ENCODE measurements at places on chromosomes 5 and 9.

- DNase-seq: no peak
Observed at GRCh38 chr9:123745451-123745850, 184.5 kb downstream of the DENND1A start.

- DNase-seq: peak; percentile 46
Observed at GRCh38 chr5:179267671-179268083, 77.6 kb downstream of the ADAMTS2 start.

- peak; percentile 57 for DNase-seq
Observed at GRCh38 chr9:122941582-122942234, 888 bp downstream of the RABGAP1 start.

GRCh38 chr9:136773386-136774044, 9.2 kb upstream of the LCN15 start:
- no peak for DNase-seq

GRCh38 chr5:146731909-146732659, 146.5 kb downstream of the PPP2R2B start:
- DNase-seq: peak; percentile 96

GRCh38 chr9:15572200-15572770, 19.4 kb downstream of the CCDC171 start:
- no peak for DNase-seq

GRCh38 chr5:148884339-148885020, 58.1 kb downstream of the ADRB2 start:
- DNase-seq: no peak

GRCh38 chr5:2113348-2114131, 230.8 kb upstream of the IRX4 start:
- DNase-seq: no peak

DNA sequence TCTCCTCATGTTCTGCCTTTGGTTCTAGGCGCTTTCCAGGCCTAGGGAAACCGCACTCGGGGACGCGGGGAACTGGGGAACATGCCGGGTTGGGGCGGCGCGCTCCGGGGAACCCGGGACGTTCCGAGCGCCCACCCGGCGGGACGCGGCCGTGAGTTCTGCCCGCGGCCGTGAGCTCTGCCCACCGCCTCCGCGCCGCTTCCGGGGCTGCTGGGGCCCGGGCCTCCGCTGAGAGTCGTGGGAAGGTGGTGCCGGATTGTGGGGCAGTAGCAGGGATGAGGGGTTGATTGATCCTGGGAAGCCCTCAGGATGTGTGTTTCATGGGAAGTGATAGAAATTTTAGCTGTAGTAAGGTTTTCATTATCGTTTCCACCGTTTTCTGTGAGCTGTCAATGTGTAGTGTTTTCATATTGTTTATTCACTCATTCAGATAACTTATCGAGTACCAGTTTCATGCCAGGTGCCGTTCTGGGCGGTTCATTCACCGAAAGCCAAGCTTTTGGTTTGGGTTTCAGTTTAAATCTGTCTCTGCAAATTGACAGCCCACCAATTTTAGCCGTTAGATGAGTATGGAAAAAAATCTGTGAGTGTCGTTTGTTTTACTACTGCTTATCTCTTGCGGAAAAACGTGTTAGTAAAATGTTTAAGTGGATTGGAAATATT, 657 bp downstream of the MTRR start:
- DNase-seq: no peak

DNA sequence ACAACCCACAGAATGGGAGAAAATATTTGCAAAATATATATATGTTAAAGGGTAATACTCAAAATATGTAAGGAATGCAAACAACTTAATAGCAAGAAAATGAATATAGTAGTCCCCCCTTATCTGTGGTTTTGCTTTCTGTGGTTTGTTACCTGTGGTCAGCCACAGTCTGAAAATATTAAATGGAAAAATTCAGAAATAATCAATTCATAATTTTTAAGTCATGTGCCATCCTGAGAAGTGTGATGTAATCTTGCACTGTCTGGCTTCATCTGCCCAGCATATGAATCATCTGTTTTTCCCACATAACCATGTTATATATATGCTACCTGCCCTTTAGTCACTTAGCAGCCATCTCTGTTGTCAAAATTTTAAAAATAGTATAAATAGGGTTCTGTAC, 11.7 kb downstream of the CER1 start:
- DNase-seq: peak; percentile 89

DNA sequence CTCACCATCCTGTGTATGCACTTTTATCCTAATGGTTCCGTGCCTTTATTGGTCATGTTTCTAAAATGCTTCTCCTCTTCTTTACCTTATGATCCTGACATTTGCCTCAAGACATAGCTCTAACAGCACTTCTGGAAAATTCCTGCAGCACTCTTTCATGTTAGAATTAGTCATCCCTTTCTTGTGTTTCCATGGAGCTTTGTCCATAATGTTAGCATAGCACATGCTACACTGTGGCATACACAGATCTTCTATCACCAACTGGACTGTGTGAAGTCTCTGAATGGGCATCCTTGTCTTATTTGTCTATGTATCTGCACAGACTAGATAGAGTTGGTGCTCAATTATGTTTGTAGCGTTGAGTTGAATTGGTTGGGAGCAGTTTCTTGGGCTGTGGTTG, 2.0 kb downstream of the SCGB3A2 start:
- DNase-seq: no peak

DNA sequence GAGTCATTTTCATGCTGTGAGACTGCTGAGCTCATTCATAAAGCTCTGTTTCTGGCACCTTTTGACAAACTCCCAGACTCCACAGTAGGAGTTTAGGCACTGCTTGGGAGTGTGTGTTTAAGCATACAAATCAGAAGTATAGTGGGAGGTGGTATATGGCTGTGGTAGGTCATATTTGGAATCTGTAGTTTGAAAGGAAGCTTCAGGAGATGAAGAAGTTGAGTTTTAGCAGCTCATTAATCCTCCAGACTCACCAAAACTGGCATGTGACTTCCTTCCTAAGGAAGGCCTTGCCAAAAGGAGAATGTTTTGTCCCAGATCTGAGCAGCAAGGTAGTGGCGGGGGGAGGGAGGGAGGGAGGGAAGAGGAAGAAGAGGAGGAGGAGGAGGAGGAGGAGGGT, 52.8 kb downstream of the SAXO1 start:
- DNase-seq: peak; percentile 36

DNA sequence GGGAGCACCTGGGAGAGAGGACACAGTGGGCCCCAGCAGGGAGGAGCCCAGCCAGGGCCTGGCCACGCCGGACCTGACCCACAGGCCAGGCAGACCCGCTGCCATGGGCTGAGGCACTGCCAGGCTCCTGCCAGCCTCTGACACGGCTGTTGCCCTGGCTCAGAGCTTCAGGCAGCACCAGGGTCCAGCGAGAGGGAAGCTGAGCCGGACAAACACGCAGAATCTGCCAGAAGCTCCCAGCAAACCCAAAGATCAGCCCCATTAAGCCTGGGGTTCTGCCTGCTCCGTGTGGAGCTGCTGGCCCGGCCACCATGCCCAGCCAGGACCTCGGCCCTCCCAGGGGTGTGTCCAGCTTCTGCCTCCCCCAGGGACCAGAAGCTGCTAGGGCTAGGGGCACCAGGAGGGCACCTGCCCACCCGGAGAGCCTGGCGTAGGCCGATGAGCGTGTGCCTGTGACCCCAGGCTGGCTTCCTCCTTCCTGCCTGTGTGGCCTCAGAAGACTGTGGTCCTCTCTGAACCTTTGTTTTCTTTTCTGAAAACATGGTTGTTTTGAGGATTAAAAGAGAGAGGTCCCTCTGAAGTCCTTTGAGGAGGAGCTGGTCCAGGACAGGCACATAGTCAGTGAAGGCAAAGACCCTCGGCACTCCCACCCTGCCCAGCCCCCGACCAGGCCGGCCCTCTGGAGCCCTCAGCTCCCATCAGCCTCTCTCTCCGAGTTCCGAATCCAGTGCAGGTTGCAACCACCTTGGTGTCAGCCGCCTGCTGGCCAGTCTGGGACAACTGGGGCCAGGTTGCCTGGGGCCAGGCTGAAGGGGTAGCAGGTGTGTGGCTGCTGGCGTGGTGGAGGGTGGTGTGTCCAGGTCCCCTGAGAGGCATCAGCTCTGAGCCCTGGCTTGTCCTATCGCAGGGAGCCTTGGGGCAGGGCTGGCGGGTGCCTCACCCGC, 39.6 kb downstream of the KCNT1 start:
- no peak for DNase-seq

DNA sequence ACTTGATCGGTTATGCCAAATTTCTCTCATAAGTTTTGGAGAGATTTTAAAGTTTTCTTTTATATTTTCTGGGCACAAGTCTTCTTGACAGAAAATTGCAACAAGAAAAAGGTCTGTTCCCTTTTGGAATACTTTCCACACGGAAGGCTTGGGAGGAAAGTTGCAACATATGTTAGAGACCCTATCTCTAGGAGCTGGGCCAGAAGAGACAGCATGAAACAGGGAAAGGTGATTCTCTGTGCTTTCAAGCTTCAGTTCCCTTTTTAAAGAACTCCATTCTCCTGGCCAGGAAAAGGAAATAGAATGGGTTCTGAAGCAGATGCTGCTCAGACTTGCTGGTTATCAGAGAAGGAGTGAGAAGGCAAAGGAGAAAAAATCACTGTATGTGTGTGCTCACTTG, 368.3 kb downstream of the SPATA31D1 start:
- no peak for DNase-seq

GRCh38 chr9:132728497-132728896, 58.2 kb downstream of the GTF3C4 start:
- no peak for DNase-seq

GRCh38 chr9:30534896-30535295, 1849.5 kb upstream of the ACO1 start:
- DNase-seq: no peak

GRCh38 chr9:127199001-127199791, 65.4 kb upstream of the GARNL3 start:
- peak; percentile 84 for DNase-seq

DNA sequence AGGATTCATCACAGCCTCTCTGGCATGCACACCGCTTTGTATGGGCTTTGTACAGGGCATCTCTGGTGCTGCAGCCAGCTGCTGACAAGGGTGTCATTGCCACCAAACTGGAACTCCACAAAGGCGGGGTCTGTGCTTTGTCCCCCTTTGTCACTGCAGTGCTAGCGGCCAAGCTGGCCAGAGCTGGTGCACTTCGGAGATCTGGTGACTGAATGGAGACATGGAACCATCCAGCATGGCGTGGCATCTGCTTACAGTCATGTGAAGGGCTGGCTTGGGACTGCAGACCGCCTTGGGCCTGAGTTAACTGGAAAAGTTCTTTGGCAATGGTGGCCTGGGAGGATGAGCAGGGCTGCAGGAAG, 18.7 kb upstream of the COL5A1 start:
- DNase-seq: no peak

GRCh38 chr9:15512204-15512603, 1.4 kb upstream of the PSIP1 start:
- DNase-seq: no peak

DNA sequence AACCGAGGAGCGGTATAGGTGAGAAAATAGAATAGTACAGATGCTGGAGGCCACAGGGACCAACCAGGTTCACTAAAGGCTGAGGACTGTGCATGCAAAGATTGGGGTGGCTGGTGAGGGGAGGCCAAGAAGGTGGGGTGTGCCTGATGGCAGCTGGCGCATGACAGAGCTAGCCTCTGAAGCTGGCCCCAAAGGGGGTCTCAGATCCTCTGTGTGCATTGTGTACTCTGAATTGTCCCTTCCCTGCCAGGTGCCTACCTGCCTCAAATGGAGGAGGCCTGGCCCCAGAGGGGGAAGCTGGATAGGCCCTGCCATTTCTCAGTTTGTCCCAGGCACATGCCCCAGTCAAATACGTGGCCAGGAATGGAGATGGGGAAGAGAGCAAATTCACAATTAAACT, 63.1 kb downstream of the CRB2 start:
- DNase-seq: no peak

- DNase-seq: peak; percentile 69
Observed at GRCh38 chr9:121222524-121223171, 21.0 kb upstream of the RAB14 start.

- DNase-seq: peak; percentile 25
Observed at GRCh38 chr9:86795047-86795442, 152.3 kb downstream of the GAS1 start.

GRCh38 chr5:66255714-66256113, 111.6 kb downstream of the SREK1 start:
- no peak for DNase-seq

DNA sequence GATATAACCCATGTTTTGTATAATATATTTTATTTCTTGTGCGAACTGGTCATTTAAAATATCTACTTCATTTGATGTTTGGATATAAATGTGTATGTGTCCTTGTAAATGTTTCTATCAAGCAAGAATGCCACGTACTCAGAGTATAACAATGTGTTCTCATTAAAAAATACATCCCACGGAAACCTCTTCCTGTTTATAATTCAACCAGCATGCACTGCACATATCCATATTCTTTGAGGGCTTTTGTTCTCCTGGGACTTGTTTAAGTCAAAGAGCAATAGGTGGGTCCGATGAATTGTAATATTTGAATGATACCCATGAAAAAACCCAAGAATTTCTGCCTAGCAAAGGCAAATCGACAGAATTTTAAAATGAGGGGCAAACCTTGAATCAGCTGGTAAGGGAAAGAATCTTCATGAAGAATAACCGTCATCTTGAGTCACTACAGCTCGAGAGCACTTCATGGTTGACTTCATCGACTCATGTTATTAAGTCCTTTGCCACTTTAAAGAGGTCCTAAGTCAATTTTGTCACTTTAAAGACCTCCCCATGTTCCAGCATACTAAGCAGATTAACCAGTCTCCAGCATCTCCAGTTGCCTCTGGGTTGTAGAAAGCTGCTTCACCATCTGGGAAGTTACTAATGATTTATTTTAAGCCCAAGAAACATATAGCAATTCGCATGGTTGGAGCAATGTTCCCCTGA, 80.6 kb downstream of the NPR3 start:
- DNase-seq: peak; percentile 58

- peak; percentile 61 for DNase-seq
Observed at GRCh38 chr9:78788101-78788500, 491.2 kb downstream of the PSAT1 start.

DNA sequence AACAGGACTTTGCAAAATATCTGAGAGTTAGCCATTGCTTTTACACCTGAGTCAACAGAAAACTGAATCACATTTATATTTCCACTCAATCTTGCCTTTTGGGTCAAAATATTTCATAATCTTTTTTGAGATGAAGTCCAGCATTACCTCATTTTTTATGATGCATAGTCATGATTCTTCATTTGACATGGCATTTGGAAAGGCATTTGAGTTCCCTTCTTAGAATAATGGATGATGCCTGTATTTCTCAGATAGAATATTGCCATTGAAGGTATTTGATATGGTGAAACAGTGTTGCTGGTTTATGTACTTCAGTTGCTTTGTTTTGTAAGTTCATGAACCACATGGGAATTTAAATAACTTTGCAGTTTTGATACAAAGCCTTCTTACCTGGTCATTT, 180.4 kb downstream of the PRR16 start:
- DNase-seq: peak; percentile 28

DNA sequence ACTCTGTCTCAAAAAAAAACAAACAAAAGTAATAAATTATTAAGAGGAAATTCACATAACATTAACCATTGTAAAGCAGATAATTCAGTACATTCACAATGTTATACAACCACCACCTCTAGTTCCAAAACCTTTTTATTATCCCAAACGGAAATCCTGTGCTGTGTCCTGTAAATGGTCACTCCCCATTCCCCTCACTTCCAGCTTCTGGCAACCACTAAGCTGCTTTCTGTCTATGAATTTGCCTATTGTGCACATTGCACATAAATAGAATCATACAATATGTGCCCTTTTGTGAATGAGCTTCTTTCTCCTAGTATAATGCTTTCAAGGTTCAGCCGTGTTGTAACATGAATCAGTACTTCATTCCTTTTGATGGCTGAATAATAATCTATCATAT, 20.8 kb downstream of the C9orf152 start:
- no peak for DNase-seq

GRCh38 chr9:79939819-79940218, 368.1 kb downstream of the TLE4 start:
- DNase-seq: no peak

GRCh38 chr5:80191991-80192398, 63.9 kb downstream of the SERINC5 start:
- DNase-seq: no peak
